NCI-H1048 (cell line): ENCODE measurements at places on chromosomes 16 and 17.

DNA sequence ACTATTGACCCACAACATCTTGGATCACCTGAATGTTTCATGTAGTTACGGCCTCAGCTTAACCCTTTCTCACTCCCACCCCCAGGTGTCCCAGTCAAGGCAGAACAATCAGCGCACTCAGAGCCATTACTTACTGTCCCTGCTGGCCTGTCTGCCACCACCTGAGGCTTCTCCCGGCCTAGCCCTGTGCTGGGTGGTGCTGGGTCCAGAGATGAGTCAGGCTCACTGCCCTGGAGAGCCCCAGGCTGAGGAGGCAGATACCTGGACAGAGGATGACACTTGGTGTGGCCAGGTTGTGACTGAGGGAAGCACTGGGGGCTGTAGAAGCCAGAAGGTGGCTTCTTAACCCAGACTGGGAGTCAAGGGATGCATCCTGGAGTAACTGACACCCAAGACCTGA, 4.0 kb upstream of the SLC5A2 start:
- no peak for DNase-seq

DNA sequence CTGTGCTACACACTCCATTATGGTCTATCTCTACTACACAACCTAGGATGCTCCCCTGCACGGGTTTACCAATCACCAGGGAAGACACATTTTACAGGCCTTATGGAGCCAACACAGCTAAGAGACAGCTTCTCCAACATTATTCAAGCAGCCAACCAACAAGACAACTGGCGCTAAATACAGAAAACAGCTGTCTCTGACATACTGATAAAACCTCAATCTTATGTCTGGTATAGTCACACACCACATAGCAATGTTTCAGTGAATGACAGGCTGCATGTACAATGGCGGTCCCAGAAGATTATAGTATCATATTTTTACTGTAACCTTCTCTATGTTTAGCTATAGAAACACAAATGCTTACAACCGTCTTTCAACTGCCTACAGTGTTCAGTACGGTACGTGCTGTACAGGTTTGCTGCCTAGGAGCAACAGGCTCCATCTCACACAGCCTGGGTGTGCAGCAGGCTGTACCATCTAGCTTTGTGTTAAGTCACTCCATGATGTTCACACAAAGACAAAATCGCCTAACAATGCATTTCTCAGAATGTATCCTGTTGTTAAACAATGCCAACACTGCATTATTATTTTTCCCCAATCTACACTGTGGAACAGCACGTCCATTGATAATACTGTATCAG, 10.9 kb downstream of the USP22 start:
- no peak for DNase-seq

- DNase-seq = no peak
Measured at GRCh38 chr17:57097832-57098421, 12.9 kb downstream of the AKAP1 start.

GRCh38 chr16:22385196-22385595, 10.8 kb upstream of the CDR2 start:
- no peak for DNase-seq

- no peak for DNase-seq
Measured at GRCh38 chr16:1194665-1195392, 30.2 kb downstream of the TPSG1 start.

DNA sequence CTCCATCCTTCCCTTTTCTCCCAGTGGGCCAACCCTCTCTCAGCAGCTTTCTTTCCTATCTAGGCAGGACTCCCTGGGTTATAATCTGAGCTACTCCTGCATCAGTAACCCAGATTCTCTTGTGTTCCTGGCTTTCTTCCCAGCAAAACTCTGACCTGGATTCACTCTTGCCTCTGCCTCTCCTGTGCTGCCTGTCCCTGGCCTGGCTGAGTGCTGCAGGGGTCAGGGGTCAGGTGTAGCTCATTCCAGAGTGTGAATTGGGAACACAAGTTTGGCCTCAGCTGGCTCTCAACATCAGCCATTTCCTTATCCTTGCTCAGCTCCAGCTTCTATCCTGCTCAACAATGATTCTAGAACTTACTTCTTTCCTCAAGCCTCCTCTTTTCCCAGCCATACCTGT, 2.5 kb upstream of the ST6GALNAC2 start:
- no peak for DNase-seq

DNA sequence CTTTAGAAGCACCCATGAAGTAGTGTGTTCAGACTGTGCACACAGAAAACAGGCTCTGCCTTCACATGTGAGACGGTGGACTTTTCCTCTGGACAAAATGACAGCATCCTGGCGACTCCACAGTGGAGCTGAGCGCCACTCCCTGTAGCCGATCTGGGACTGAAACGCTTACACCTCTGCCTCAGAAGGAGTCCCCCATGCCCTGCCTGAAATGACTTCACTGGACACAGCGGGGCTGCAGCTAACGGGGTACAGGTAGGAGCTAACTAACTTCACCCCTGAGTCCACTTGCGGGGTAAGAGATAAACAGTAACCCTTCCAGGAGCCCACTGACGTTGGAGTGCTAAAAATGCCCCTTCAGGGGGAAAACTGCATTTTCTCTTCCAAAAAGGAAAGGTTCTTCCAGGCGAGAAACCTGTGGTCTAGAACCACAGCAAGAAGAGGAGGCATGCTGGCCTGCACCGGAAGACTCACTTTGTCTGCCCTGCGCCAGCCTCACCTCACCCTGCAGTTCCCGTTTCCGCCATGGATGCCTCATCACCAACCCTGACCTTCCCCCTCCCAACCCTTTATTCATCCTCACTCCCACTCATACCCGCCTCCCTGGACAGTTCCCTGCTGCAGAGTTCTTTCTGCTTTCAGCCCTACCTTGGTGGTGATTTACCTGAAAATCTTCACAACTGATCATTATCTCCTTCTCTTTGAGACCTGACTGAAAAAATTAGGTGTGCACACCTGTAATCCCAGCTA, 19.4 kb upstream of the ENDOV start:
- no peak for DNase-seq

- no peak for DNase-seq
Measured at GRCh38 chr17:37541880-37542660, 52.4 kb downstream of the DUSP14 start.

DNA sequence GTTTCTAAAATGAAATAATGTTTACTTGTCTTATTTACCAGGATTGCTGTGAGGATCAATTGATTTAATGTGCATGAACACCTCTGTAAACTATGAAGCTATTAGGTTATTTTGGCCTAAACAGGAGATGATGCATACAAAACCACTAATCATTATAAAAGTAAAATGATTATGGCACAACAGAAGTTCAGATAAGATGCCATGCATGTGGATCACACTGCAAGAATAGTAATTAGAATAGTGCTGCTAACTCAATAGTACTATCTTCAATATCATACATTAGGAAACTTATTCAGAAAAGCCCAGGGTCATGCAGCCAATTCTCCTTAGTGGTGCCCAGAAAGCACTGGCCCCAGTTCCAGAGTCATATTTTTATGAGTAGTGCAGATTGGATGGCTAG, 66.9 kb downstream of the TMEM100 start:
- DNase-seq = no peak

- DNase-seq = no peak
Measured at GRCh38 chr17:3447625-3448024, 14.0 kb upstream of the OR1E2 start.

DNA sequence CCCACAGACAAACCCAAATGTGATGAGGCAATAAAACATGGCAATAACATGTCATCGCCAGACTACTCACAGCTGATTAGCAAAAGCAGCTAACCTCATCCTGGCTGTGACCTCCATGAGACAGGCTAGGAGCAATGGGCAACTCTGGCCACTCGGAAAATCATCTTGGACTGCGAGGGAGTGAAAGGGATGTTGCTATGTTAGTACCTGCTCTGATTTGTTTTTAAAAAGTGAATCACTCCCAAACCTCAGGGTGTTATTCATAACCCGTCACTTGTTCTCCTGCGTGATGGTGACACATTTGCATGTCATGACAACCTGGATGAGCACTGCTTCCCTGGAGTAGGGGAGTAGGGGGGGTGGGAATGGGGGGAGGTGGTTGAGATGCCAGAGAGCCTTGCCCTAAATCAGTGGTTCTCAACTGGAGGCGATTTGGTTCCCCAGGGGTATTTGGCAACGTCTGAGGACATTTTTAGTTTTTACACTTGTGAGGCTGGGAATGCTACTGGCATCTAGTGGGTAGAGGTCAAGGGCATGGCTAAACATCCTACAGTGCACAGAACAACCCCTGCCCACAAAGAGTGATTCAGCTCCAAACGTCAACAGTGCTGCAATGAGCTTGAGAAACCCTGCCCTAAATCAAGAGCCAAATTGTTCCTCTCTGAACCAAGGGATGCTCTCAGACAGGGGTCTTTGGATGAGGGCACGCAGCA, 241.7 kb downstream of the SOX9 start:
- no peak for DNase-seq

- no peak for DNase-seq
Measured at GRCh38 chr16:67718668-67719047, 458 bp downstream of the GFOD2 start.

- no peak for DNase-seq
Measured at GRCh38 chr16:57663917-57664661, 4.0 kb upstream of the ADGRG3 start.

DNA sequence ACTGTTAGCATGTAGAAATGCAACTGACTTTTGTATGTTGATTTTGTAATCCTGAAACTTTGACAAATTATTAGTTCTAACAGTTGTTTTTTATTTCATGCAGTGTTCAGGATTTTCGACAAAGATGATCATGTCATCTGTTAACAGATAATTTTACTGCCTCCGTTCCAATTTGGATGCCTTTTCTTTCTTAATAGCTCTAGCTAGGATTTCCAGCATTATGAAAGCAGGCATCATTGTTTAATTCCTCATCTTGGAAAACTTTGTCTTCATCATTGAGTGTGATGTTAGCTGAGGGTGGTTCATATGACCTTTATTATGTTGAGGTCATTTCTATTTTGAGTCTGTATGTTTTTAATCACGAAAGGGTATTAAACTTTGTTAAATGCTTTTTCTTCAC, 31.9 kb downstream of the RMI2 start:
- DNase-seq = no peak

- no peak for DNase-seq
Measured at GRCh38 chr17:44850025-44850424, 2.3 kb downstream of the HIGD1B start.

GRCh38 chr17:81380131-81380530, 15.1 kb upstream of the BAHCC1 start:
- no peak for DNase-seq

- DNase-seq = no peak
Measured at GRCh38 chr16:88853325-88853941, 3.3 kb downstream of the GALNS start.

DNA sequence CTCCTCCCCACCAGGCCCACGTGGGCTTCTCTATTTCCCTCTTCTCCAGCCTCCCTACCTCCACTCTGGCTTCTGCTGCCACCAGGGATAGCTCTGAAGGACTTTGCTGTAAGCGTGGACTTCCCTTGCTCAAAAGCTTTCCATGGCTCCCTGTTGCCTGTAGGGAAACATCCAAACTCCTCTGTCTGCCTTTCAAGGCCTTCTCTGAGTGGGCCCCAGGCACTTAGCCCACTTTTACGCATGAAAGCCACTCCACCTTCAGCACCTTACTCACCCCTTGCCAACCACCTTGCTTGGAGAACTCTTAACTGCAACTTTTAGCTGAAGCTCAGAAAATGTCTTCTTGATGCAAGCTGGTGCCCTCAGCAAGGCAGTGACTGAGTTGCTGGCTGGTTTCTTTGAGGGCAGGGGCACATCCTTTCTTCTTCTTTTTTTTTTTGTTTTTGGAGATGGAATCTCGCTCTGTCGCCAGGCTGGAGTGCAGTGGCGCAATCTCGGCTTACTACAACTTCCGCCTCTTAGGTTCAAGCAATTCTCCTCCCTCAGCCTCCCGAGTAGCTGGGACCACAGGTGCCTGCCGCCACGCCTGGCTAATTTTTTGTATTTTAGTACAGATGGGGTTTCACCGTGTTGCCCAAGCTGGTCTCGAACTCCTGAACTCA, 52.0 kb upstream of the DLX4 start:
- no peak for DNase-seq

- DNase-seq = no peak
Measured at GRCh38 chr16:49528060-49528865, 154.7 kb downstream of the C16orf78 start.

DNA sequence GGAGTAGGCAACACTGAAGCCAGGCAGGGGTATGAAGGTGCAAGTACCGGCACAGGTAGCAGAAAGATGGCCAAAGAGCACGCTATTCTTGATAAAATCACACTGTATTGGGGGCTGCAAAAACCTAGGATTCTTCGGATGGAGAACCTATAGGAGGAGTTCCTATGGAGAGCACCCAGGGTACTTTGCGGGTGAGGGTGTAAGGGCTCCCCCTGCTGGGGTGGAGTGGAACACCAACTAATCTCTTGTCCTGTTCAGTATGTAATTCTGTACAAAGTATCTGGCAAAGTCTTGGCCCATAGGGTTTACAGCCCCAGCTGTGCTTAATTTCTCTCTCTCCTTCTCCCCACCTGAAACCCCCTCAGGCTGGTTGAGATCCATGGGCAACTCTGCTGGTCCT, 393.1 kb upstream of the ASIC2 start:
- DNase-seq = no peak

- no peak for DNase-seq
Measured at GRCh38 chr17:43314611-43315011, 80.8 kb upstream of the RNU2-1 start.

- DNase-seq = no peak
Measured at GRCh38 chr16:54493594-54493993, 207.0 kb upstream of the IRX3 start.

DNA sequence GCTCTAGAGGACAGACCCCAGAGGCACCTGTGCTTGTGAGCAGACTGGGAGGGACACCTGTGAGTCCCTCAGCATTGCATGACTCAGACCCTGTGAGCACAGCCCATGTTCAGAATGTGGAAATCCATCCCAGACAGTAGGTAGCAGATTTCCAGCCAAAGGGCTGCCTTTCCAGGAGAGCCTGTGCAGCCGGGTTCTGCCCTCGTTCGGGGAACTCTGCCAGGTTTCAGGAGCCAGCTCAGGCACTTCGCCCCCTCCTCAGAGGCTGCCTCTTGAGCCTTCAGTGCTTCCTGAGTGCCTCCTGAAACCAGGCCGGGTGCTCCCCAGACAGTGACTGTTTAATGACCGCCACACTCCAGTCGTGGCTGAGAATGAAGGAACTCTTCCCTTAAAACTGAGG, 23.3 kb upstream of the SDR42E2 start:
- no peak for DNase-seq

DNA sequence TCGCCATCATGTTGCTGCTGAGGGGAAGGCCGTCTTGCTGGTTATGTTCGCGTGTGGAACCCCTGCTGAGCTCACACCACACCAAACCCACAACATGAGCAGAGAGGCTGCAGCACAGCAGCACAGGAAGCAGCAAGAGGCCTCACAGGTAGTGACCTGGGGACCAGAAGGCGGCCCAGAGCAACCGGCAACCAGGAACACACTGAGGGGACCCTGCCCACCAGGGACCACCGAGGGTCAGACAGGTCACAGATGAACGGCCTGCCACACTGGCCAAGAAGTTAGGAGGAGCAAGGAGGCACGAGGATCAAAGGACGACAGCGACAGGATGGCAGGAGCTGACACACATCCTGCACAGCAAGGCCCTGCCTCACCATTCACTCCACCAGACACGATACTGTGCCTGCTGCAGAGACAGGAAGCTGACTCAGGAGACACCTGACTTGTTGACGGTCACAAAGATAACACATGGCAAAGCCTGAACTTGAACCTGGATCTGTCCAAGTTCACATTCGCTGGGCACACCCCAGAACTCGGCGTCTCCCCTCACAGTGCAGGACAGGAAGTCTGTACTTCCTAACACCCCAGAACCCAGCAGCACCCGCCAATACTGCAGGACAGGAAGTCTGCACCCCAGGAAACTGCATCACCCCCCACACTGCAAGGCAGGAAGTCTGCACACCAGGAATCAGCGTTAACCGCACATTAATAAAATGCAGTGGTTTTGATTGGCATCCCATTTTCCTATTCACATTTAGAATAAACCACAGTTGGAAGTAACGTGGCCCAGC, 98.5 kb downstream of the ZNF778 start:
- DNase-seq = no peak
